ENCODE measurements at places on chromosomes 2 and 18. TPM values are rescaled to one million over a fixed set of nuclear protein-coding genes. Genes with fewer than 3 reads are reported as not detected.

Gene ADI1
- polyA plus RNA-seq: 163 TPM

Gene TUBB8B
- polyA plus RNA-seq: not detected

Gene RNF125
- polyA plus RNA-seq: 1.6 TPM

Gene AP1S3
- 1.5 TPM for polyA plus RNA-seq

Gene ABI2
- polyA plus RNA-seq: 8.4 TPM

Gene C2orf81
- polyA plus RNA-seq: 0.35 TPM

Gene GULP1
- polyA plus RNA-seq: 0.53 TPM

DNA sequence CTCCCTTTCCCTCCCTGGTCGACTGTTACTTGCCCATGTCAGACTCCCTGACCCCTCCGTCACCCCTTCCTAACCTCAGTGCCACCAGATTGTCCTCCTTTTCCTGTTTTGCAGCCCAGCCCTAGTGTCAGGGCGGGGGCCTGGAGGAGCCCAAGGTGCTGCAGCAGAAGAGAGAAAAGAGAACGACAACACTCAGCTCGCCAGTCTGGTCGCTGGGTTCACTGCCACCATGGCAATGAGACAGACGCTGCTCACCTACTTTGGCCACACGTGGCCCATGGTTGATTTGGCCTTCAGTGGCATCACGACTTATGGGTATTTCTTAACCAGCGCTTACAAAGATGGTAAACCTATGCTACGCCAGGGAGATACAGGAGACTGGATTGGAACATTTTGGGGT lies 108.4 kb upstream of the RMDN2 start:
- no peak for DNase-seq
- no peaks in the 10 kb centered on the region for H3K36me3 ChIP-seq
- H3K4me1 ChIP-seq: no peaks in the 10 kb centered on the region
- no peaks in the 10 kb centered on the region for H3K27me3 ChIP-seq

DNA sequence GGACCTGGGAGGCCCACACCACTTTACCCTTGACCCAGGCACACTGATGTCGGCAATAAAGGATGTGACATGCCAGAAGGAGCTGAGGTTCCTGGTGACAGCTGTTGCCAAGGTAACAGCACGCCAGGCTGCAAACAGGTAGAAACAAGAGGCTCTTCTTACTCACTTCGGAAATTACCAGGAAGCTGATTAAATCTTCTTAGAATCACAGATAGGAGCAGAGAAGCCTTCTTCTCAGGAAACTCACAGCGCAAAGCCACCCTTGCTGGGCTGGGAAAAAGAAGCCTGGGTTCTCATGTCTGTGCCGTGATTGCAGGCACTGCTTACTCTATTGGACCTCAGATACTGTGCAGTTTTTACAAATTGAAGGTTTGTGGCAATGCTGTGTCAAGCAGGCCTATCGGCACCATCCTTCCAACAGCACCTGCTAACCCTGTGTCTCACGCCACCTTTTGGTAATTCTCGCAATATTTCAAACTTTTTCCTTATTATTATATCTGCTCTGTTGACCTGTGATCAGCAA lies 61.0 kb upstream of the TAF1B start:
- H3K4me1 ChIP-seq: no peaks in the 10 kb centered on the region
- DNase-seq: no peak
- no peaks in the 10 kb centered on the region for H3K36me3 ChIP-seq

- no peaks in the 10 kb centered on the region for H3K4me1 ChIP-seq
- no peak overlapping the region for H3K4me3 ChIP-seq
- no peak overlapping the region for H3K27ac ChIP-seq
- no peaks in the 10 kb centered on the region for H3K27me3 ChIP-seq
These were observed 29.3 kb upstream of the DCC start for GRCh38 chr18:52310651-52311050.

DNA sequence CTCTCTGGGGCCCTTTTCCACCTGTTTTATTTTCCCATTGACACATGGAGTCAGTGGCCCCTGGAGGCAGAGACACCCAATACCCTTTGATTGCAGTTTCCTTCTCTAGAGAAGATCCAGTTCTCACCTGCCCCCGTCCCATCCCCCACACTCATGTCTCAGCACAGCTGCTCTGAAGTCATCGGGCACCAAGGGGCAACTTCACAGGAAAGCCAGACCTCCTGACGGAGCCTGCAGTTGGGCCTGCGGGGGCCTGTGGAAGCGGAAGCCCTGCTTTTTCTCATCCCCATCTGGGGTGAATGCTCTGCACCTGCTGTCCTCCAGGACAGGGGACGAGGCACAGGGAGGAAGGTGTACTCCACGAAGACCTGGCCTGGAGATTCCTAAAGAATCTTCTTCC lies 308.3 kb upstream of the EPAS1 start:
- no peak overlapping the region for H3K27ac ChIP-seq
- H3K27me3 ChIP-seq: no peaks in the 10 kb centered on the region
- H3K4me3 ChIP-seq: no peak overlapping the region
- no peak for DNase-seq
- H3K4me1 ChIP-seq: peaks cover 44% of the 10 kb centered on the region

- H3K4me3 ChIP-seq: no peak overlapping the region
- H3K4me1 ChIP-seq: no peaks in the 10 kb centered on the region
- no peak for DNase-seq
- no peaks in the 10 kb centered on the region for H3K36me3 ChIP-seq
- no peaks in the 10 kb centered on the region for H3K27me3 ChIP-seq
These were observed 153.8 kb downstream of the AQP4 start for GRCh38 chr18:26711756-26712155.

GRCh38 chr2:141417246-141417797 lies 713.5 kb downstream of the LRP1B start:
- no peaks in the 10 kb centered on the region for H3K27me3 ChIP-seq
- no peak overlapping the region for H3K4me3 ChIP-seq
- H3K4me1 ChIP-seq: no peaks in the 10 kb centered on the region
- no peak overlapping the region for H3K27ac ChIP-seq
- no peaks in the 10 kb centered on the region for H3K36me3 ChIP-seq
- no peak for DNase-seq

GRCh38 chr18:3456686-3457069 lies 6.7 kb downstream of the TGIF1 start:
- H3K4me3 ChIP-seq: no peak overlapping the region
- H3K27me3 ChIP-seq: no peaks in the 10 kb centered on the region
- H3K4me1 ChIP-seq: peaks cover 43% of the 10 kb centered on the region
- H3K36me3 ChIP-seq: peaks cover 4% of the 10 kb centered on the region
- no peak for DNase-seq

DNA sequence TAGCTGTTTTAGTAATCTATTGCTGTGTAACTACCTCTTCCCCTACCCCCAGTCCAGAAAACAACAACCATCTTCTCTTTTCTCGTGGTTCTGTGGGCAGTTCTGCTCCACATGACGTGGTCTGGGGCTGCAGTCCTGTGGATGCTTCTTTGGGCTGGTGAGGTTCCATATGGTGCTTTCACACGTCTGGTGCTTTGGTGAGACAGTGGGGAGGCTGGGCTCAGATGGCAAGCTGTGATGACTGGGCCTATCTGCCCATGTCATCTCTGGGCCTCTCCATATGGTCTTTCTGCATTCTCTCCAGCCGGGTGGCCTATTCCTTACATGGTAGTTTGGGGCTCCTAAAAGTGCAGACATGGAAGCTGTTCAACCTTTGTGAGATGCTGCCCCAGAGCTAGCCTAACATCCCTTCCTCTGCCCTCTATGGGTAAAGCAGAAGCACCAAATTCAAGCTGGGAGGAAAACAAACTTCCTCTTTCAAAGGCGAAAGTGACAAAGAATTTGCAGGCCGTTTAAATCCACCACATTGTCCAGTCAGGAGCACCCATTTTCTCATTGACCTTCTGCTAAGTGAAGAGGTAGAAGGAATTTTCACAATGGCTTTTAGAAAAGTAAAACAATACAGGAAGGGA lies 68.3 kb upstream of the IL1R1 start:
- no peak overlapping the region for H3K27ac ChIP-seq
- no peak for DNase-seq
- no peaks in the 10 kb centered on the region for H3K36me3 ChIP-seq

GRCh38 chr2:121149384-121149783 lies 135.6 kb downstream of the TFCP2L1 start:
- H3K36me3 ChIP-seq: no peaks in the 10 kb centered on the region
- no peaks in the 10 kb centered on the region for H3K4me1 ChIP-seq
- DNase-seq: no peak
- no peaks in the 10 kb centered on the region for H3K27me3 ChIP-seq
- H3K4me3 ChIP-seq: no peak overlapping the region

DNA sequence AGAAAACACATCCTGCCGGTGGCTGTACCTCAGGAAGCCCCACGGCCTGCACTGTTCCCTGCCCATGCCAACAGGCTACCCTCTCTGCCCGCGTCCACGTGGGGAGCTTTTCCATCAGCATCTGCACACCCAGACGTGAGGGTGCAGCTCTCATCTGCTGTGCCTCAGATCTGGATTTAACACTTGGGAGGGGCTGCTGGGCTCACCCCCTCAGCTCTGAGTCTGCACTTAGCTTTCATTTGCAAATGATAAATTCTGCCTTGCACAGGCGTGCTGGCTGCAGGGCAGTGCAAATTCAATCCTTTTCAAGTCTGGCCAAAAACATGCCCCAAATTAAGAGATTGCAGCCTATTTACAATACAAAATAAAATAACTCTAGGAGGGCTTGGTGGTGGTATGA lies 245.7 kb downstream of the TWIST2 start:
- no peak overlapping the region for H3K27ac ChIP-seq
- peaks cover 8% of the 10 kb centered on the region for H3K36me3 ChIP-seq
- no peaks in the 10 kb centered on the region for H3K4me1 ChIP-seq
- DNase-seq: no peak
- H3K4me3 ChIP-seq: no peak overlapping the region
- no peaks in the 10 kb centered on the region for H3K27me3 ChIP-seq

GRCh38 chr2:10664652-10665051 lies 25.1 kb downstream of the NOL10 start:
- peaks cover 29% of the 10 kb centered on the region for H3K36me3 ChIP-seq
- no peaks in the 10 kb centered on the region for H3K27me3 ChIP-seq
- no peak overlapping the region for H3K27ac ChIP-seq
- no peaks in the 10 kb centered on the region for H3K4me1 ChIP-seq
